ENCODE measurements at places on chromosomes 7 and 10. TPM values are rescaled to one million over a fixed set of nuclear protein-coding genes. Genes with fewer than 3 reads are reported as not detected.

FAM237B gene
- not detected for total RNA-seq

SMARCD3 gene
- 23.8 TPM for total RNA-seq

HTR5A gene
- total RNA-seq = not detected

C10orf90 gene
- 0.17 TPM for total RNA-seq

GNAT3 gene
- total RNA-seq = not detected

UBE3C gene
- total RNA-seq = 91.0 TPM

ZNF487 gene
- total RNA-seq = 4.0 TPM

OPN4 gene
- not detected for total RNA-seq
